Head of caudate nucleus (tissue), 42 donors: ENCODE measurements at places on chromosomes 1 and 21.

DNA sequence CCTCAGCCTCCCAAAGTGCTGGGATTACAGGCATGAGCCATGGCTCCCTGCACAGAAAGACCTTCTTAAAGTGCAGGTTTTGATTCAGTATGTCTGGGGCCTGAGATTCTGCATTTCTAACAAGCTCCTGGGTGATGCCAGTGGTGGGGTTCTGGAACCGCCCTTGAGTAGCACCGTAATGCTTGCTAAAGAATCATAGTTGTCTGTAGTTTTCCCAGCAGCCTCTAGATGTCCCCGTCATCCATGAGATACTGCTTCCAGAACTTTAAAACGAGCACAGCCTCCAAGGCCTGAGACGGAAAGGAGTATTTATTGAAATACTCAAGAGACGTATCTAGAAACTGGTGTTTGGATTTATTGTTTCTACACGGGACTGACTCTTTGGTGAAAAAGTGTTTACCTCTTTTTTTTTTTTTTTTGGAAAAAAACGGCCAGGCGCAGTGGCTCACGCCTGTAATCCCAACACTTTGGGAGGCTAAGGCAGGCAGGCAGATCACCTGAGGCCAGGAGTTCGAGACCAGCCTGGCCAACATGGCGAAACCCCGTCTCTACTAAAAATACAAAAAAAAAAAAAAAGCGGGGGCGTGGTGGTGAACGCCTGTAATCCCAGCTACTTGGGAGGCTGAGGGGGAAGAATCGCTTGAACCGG is 2.6 kb upstream of the TOR3A start:
- DNase-seq, result no peak

DNA sequence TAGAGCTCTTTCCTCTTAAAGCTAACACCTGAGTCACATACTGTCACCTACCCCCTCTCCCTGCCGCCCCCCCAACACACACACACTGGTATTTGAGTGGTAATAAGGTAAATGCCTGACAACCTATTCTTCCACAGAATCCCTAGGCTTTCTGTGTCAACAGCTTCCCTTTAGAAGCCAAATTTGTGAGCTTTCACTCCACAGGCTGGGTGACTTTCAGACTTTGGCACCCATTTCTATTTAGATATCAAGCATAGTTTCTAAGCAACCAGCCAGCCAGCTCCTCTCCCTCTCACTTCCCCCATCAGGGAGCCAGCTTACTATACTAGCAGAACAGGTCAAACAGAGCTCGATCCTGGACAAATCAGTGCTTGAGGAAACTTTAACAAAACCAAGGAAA is 3.2 kb upstream of the C1orf74 start:
- peak; percentile 44 for DNase-seq

- no peak for DNase-seq
Observed at GRCh38 chr1:180150982-180151381, 3.7 kb upstream of the QSOX1 start.

- no peak for DNase-seq
Observed at GRCh38 chr1:62309906-62310305, 9.3 kb downstream of the KANK4 start.

GRCh38 chr21:14734833-14735232 is 188.7 kb upstream of the SAMSN1 start:
- no peak for DNase-seq
